ENCODE measurements at places on chromosomes 16 and 17.

- no peak for DNase-seq
These were observed 55.4 kb downstream of the VMP1 start for GRCh38 chr17:59762824-59763374.

GRCh38 chr17:76053246-76054111 lies 18.8 kb downstream of the SRP68 start:
- peak; percentile 81 for DNase-seq

DNA sequence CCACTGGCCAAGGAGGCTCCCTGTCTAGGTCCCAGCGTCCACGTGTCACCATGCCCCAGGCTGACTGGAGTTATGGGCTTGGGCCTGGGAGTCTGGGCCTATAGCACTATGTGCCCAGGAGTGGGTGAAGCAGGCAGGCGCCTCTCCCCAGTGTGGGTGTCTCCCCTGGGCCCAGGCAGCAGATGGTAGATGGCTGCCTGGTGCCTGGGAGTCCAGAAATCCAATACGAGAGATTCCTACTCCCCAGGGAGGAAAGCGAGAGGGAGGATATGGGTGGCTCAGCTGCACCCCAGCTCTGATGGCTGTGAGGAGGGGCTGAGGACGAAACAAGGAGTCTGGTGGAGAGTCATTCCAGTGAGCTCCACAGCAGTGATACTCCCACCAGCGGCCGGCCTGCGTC lies 5.0 kb downstream of the KCNH6 start:
- no peak for DNase-seq

DNA sequence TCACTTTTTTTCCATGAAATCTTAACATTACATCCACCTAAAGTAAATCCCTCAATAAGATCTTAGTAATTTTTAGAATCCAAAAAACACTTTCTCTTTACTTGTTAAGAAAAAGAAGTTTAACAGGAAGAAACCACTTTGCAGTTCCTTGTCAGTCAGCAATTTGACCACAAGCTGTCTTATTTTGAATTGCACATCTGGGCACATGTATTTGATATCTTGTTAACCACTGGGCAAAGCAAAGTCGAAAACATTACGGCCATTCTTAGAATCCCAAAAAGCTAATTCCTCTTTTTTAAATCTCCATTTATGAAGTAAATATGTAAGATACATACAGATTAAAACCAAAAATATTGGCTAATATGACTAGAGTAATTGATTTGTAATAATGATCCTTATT lies 1.1 kb downstream of the ABCA10 start:
- DNase-seq = no peak
